T-helper 1 cell (primary cell): ENCODE measurements at places on chromosomes 12 and 14.

- no peak for DNase-seq
These were observed 313.6 kb downstream of the NUAK1 start for GRCh38 chr12:105825141-105825540.

- DNase-seq: peak; percentile 36
These were observed 36.1 kb downstream of the BAZ2A start for GRCh38 chr12:56593909-56594621.

DNA sequence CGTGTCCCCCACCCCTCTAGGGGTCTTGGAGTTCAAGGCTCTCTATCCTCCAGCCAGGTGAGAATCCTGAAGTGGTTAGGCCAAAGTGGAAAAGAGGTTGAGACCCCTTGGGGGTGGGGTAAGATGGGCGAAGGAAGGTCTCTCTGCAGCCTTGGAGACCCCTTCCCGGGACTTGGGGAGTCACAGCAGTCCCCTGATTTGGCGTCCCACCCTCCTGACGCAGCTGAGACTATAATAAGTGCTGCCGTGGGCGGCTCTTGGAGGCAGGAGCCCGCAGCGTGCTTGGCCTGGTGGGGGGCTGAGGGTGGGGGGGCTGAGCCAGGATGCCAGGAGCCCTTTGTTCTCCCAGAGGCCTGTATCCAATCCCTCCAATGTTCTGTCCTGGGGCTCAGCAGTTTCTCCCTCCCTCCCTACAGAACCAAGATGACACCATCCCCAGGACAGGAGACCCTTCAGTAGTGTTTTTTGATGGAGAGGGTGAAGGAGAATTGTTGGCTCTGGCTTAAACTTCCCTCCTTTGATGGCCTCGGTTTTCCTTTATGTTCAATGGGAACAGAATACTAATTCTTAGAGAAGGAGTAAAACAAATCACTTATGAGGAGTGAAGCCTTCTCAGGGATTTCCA lies 1.5 kb upstream of the AGAP2 start:
- no peak for DNase-seq

- DNase-seq: no peak
These were observed 504 bp downstream of the WNT5B start for GRCh38 chr12:1629338-1630132.

GRCh38 chr14:89288114-89288513 lies 128.9 kb downstream of the FOXN3 start:
- no peak for DNase-seq

DNA sequence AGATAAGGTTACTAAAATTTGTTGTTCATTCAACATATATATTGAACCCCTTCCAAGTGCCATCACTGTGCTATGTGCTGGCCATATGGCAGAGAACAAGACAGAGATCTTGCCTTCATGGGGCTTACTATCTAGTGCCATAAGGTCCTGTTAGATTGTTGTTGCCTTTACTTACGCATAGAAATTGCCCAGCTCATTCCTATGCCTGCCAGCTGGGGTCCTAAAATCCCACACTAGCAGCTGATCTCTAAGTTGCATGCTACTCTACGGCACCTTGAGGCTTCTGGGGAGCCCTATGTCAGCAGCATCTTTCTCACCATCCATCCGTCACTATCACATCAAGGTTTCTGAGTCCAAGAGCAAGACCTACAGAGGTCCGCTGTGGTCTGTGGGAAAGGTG lies 1.4 kb upstream of the KCNK10 start:
- no peak for DNase-seq

DNA sequence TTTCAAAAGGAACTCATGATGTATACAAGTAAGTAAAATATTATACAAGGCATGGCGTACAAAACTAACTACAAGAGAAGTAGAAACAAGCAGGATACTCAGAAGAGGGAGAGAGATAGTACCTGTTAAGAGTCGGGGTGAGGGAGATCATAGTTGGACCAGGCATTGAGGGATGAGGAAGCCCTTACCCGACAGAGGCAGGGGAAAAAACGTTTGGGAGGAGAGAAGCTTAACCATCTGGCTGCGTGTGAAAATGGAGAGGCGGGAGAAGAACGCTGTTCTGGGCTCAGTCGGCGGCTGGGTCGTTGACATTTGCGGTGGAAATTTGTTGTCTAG lies 575 bp upstream of the FMNL3 start:
- no peak for DNase-seq

DNA sequence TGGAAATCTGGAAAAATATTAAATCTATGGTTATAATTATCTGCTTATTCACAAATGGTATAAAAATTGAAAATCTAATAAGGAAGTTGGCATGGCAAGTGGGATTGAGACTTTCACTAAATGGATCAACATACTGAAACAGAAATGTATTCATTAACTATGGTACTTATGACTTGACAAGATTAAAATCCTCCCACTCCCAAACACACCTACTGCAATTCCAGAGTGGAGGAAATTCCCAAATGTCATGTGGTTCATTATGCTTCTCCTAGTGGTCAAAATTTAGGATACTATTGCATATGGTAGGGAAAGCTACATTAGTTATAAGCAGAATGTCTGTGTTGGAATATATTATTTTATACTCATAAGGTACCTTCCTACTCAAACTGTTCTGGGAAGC lies 265.3 kb upstream of the PRICKLE1 start:
- DNase-seq: no peak

GRCh38 chr12:116542345-116542956 lies 16.7 kb upstream of the MAP1LC3B2 start:
- no peak for DNase-seq

DNA sequence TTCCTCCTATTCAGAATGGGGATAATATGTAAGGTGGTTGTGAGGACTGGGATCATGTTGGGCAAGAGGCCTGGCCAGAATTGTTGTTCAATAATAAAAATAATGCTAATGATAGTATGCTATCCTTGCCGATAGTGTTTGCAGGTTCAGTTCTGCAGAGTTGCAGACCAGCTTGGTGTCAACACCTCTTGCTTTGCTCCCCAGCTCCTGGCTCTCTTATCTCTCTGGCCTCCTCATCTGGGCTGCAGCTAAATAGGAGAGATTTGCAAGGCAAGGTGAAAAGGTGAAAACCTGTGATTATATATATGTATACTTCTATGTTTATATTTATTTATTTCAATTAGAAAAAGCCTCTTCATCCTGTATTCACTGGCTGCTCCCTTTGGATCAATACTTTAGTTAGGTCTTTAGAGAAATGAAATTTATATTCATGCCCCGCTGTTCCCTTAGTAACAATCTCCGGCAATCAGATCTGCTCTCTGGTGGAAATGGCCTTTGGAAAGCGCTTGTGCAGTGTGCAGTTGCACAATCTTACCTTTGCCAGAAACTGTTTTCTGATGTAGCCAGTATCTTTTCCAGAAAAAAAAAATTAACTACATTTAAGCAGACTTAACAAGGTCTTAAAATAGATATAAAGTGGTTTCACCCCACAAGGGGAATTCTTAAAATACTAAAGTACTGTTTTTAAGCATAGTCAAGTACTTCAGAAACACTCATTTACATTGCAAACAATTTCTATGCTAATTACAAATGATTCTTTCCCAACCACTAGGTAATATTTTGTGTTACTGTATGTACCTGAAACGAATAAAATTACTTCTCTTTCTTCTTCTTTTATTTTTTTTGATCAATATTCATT lies 19.1 kb upstream of the ACVR1B start:
- DNase-seq: no peak

DNA sequence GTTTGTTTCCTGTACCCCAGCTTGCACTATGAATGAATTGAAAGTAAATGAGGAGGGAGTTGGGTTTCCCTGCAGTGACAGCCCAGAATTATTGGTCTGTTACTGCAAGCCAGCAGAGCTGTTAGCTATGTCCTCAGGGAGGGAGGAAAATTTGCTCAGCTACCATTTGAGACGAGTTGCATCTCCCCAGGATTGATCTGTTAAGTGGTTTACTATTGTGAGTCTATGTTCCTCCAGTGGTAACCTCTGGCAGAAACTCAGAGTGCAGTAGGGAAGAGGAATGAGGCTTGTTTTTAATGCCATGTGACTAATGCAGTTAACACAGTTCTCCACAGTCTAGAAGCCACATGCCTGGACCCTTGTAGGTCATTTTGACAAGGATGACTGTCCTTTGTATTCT lies 173.9 kb downstream of the SLC15A4 start:
- DNase-seq: no peak

DNA sequence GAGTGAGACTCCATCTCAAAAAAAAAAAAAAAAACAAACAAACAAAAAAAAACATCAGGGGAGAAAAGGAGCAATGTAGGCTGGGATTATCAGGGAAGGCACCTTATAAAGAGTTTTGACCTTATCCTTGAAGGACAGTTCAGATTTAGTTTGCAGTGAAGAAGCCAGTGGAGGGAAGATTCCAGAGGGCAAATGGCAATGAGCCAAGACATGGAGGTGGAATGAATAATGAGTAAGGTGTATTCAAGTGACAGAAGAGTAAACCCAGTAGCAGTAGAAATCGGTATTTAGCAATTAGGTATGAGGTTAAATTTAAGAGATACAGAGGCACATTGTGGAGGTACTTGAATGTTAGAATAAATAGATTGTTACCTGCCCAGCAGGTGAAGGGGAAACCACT lies 2.2 kb upstream of the DUSP16 start:
- DNase-seq: no peak

DNA sequence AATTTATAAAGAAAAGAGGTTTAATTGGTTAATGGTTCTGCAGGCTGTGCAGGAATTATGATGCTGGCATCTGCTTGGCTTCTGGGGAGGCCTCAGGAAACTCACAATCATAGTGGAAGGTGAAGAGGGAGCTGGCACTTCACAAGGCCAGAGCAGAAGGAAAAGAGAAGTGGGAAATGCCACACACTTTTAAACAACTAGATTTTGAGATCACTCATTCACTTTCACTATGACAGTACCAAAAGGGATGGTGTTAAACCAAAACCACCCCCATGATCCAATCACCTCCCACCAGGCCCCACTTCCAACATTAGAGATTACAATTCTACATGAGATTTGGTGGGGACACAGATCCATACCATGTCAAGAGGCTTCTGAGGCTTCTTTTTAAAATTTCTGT lies 62.6 kb downstream of the SLC38A4 start:
- peak; percentile 29 for DNase-seq

- DNase-seq: no peak
These were observed 27.2 kb downstream of the SLC15A4 start for GRCh38 chr12:128796439-128797118.

- DNase-seq: no peak
These were observed 69.5 kb downstream of the ADAMTS20 start for GRCh38 chr12:43482311-43483085.
